ENCODE measurements at places on chromosomes 2 and 18.

DNA sequence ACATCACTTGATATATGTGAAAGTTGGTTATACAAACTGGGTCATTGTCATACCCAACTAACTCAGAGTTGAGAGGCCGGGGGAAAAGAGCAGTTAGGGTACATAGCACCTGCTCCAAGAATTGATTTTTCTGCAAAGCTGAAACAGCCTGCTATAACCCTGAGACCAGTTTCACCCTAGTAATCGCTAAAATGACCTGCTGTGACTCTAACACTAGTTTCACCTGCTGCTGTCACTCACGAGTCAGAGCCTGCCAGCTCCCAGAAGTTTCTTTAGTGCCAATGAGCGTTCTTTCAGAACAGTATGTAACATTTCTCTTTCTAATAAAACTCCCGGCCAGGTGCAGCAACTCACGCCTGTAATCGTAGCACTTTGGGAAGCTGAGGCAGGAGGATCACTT lies 28.0 kb downstream of the SRSF7 start:
- DNase-seq, result no peak

GRCh38 chr2:128313931-128314347 lies 4.7 kb downstream of the HS6ST1 start:
- DNase-seq, result no peak

DNA sequence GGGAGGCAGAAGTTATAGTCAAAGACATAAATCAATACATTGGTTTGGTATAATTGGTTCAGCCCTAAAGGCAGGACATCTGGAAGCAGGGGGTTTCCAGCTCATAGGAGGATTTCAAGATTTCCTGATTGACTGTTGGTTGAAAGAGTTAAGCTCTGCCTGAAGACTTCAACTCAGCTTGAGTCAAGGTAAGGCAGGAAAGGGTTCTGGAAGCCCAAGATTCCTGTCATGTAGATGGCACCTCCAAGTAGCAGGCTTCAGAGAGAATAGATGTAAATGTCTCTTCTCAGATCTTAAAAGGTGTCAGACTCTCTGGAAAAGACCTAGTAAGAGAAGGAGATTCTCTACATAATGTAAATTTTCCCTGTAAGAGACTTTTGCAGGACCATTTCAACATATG lies 335.3 kb downstream of the RIT2 start:
- no peak for DNase-seq

DNA sequence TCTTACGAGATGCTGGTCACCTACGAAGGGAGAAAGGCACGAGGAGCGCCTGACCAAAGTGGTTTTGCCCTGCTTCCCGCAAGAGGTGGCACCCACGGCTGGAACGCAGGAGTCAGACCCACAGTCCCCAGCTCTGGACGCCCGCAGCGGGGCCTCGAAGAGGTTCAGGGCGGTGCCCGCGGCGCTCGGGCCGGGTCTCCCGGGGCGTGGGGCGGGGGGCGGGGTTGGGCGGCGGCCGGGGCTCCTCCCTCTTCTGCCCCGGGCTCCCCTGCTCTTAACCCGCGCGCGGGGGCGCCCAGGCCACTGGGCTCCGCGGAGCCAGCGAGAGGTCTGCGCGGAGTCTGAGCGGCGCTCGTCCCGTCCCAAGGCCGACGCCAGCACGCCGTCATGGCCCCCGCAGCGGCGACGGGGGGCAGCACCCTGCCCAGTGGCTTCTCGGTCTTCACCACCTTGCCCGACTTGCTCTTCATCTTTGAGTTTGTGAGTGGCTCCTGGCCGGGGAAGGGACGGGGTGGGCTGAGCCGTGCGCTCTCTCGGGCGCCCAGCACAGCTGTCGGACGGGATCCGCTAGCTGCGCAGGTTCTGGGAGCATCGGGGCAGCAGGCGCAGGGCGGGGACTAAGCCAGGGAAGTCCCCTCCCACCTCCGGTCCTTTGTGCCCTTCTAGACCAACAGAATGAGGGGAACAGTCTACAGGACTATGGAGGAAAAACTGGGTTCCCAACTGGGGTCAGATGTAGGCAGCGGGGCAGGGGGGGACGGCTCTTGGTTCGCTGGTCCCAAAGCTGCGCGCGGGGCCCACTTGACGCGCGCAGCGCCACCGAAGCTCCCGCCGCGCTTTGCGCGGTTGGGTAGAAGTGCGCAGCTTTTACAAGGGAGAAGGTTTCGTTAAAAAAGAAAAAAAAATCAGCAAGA lies at the start of gene MAL:
Gene MAL (plus strand): TSS at position 303 of the 914 bp plus-strand sequence. CDS start 85 bp downstream, at position 388.
- no peak for DNase-seq

- peak; percentile 65 for DNase-seq
Measured at GRCh38 chr2:231926180-231926741, at the start of gene NPPC. Gene NPPC, minus strand, starts transcription at chr2:231926396. Its CDS starts 147 bp downstream, at chr2:231926249.

All from left renal cortex interstitium (tissue), 4 donors.